ENCODE measurements at places on chromosomes 6 and 20.

- no peak for DNase-seq
Measured at GRCh38 chr20:23672158-23672557, 16.7 kb downstream of the CST4 start.

GRCh38 chr6:150680510-150680909 is 80.8 kb downstream of the PLEKHG1 start:
- no peak for DNase-seq

- DNase-seq, result no peak
Measured at GRCh38 chr6:23137611-23138010, 568.2 kb downstream of the HDGFL1 start.

GRCh38 chr6:165096868-165097267 is 212.5 kb downstream of the C6orf118 start:
- DNase-seq, result no peak

DNA sequence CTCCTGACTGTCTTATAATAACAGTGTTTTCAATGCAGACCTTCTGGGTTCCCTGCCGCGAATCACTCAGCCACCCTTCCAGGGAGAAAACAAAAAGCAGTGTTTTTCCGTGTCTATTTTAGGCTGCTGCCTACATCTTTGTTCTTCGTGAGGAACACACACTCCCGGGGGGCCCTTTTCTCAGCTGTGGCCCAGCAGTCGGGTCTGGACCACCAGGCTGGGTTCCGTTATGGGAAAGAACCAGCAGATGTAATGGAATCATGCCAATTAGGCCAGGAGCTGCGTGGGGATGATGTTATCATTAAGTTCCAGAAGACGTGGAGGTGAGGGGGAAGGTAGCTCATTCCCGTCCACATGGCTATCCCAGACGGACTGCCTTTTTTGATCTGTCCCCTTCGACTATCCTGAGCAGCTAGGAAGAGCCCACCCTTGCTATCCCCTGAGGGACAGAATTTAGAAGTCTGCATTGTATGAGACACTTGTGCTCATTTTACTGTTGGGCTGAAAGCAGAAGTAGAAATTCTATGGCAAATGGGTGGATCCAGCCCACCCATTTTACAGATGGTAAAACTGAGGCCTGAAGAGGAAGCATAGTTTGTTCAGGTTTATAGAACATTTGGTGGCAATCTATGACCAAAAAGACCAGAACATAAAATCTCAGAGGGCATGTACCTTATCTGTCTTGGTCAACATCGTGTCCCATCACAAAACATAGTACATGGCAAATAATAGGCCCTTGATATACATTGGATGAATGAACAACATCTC is 54.5 kb downstream of the KCNB1 start:
- no peak for DNase-seq

DNA sequence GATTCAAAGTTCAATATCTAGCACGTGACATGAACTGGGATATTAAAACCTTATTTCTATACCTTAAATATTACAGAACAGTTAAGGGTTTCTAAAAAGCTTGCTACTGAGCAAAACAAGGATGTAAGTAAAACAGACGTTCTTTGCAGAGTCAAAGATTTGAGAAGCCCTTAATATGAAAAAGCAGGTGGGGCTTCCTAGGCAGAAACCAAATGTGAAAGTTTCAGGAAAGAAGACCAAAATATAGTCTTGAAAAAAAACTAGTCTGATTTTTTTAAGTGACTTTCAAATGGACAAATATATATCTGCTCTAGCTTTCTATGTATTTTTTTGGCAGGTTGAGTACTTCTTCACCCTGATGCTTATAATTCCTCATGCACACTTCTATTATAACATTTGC is 63.2 kb downstream of the TNFRSF21 start:
- no peak for DNase-seq

- no peak for DNase-seq
Measured at GRCh38 chr20:25083141-25083772, 1.3 kb upstream of the VSX1 start.

- no peak for DNase-seq
Measured at GRCh38 chr6:45448417-45449389, 71.0 kb upstream of the SUPT3H start.

DNA sequence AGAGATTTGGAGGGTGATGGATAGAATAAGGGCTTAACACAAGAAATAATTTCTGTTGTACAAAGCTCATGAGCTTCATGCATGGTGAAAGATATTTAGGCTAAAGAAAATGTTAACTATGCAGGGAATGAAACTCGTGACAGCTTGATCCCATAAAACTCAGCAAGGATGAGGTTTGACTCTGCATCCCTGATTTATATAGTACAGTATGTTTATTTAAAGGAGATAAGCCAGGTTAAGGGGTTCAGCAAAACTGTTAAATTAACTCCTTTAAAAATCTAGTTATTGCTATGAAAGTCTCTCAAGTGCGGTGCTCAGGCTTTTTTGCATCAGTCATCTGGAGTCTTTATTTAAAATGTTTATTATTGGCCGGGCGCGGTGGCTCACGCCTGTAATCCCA is 326.4 kb downstream of the LAMA2 start:
- DNase-seq, result no peak

DNA sequence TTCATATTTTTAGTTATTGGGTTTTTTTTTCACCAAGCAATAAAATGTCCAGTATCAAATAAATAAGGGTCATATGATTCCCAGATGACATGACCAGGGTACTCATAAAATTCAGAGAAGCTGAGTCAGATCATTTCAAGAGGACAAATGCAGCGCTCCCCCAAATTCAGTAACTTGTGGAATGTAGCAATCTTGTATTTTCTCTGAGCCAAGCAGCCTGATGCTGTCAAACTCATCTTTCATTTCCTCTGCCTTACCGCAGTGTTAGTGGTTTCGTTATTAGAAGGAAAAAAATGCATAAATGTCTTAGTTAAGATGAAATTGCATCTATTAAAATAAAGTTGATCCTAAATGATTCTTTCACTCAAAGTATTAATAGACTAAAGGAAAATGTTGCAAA is 57.8 kb upstream of the EDN1 start:
- DNase-seq, result no peak

GRCh38 chr20:18794428-18794787 is 19.2 kb upstream of the SCP2D1 start:
- DNase-seq, result no peak

GRCh38 chr6:14533446-14533845 is 415.9 kb downstream of the CD83 start:
- no peak for DNase-seq

DNA sequence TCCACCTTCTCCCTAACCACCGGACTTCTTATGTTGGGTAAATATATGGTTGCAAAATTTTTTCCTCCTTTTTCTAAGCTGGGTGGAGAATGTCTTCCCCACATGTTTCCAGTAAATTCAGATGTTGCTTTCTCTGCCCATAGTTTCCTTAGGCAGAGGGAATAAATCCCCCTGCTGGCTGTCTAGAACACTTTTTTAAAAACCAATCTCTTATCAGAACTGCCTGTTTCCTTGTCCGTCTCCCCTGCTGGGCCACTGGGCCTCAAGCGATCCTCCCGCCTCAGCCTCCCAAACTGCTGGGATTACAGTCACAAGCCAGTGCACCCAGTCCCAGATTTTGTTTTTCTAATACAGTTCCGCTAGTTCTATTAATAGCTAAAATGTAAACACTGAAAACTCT is 9.9 kb upstream of the WFDC2 start:
- DNase-seq, result no peak

- no peak for DNase-seq
Measured at GRCh38 chr6:79188885-79189480, 45.5 kb downstream of the HMGN3 start.

- DNase-seq, result no peak
Measured at GRCh38 chr6:136983687-136984086, 61.1 kb downstream of the IL20RA start.

- no peak for DNase-seq
Measured at GRCh38 chr6:96683819-96684528, 121.0 kb downstream of the FHL5 start.

GRCh38 chr6:23510778-23511510 is 615.1 kb upstream of the NRSN1 start:
- no peak for DNase-seq

- no peak for DNase-seq
Measured at GRCh38 chr20:45163083-45163803, 11.5 kb upstream of the PI3 start.

- no peak for DNase-seq
Measured at GRCh38 chr6:107805504-107805903, 18.6 kb downstream of the SCML4 start.

DNA sequence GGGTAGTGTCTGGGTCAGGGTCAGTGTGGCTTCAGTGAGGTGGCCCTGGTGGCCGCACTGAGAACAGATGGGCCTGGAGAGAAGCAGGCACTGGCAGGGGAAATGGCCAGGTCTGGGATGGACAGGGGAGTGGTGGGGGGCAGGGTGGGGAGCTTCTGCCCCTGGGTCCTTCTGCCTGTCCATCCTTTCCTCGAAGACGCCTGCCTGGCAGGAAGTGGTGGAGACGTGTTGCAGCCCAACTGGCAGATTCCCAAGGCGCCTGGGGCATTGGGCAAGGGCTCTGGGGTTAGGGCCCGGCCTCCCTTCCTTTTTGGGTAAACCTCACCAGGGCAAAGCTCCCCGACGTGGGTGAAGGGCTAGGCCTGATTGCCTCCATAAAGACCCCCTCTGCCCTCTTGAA is 10.4 kb downstream of the SRC start:
- DNase-seq, result no peak

Data from stimulated activated CD8-positive, alpha-beta memory T cell treated with anti-CD3 and anti-CD28 coated beads, Interleukin-4, amount 100 ng/mL, for 24 hours (primary cell).